ENCODE measurements at places on chromosomes 1 and 21. TPM values are rescaled to one million over a fixed set of nuclear protein-coding genes. Genes with fewer than 3 reads are reported as not detected.

- DNase-seq = no peak
Observed at GRCh38 chr1:116154536-116154935, 43.3 kb downstream of the MAB21L3 start.

DNA sequence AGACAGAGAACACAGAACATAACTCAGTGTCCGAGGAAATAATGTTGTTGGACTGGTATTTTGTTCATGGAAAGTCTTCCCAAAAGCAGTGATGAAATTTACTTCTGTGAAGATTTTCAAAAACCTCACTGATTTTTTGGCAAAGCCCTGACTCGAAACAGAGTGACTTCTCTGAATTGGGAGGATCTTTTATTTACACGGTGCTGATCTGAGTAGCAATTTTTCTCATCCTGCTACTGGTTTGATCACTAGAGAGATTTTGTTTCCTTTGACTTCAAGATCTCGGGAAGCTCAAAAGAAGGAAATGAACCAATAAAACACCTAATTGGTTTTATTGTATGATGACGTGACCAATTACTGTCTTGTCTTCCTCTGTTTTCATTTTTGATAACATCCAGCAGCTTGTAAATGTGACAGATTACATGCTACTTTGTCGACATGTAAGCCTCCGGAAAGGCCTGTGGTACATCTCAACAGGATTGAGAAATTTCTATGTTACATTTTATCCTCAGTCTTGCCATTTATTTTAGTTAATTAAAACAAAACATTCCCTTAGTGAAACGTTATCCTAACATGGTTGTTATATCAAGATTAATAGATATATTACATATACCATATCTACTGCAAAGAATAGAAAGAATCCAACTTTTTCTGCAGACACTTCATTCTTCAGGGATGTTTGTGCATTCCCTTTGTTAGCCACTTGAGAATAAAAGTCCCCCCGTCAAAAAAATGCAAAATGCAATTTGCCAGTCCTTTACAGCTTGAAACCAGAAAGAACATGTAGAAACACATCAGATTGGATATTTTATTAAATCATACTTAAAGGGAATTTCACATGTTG is 42.8 kb upstream of the IFI44L start:
- no peak for DNase-seq

GRCh38 chr1:116825720-116826438 is 71.6 kb downstream of the CD2 start:
- DNase-seq = no peak

- DNase-seq = no peak
Observed at GRCh38 chr1:62250126-62250726, 55.6 kb downstream of the L1TD1 start.

DNA sequence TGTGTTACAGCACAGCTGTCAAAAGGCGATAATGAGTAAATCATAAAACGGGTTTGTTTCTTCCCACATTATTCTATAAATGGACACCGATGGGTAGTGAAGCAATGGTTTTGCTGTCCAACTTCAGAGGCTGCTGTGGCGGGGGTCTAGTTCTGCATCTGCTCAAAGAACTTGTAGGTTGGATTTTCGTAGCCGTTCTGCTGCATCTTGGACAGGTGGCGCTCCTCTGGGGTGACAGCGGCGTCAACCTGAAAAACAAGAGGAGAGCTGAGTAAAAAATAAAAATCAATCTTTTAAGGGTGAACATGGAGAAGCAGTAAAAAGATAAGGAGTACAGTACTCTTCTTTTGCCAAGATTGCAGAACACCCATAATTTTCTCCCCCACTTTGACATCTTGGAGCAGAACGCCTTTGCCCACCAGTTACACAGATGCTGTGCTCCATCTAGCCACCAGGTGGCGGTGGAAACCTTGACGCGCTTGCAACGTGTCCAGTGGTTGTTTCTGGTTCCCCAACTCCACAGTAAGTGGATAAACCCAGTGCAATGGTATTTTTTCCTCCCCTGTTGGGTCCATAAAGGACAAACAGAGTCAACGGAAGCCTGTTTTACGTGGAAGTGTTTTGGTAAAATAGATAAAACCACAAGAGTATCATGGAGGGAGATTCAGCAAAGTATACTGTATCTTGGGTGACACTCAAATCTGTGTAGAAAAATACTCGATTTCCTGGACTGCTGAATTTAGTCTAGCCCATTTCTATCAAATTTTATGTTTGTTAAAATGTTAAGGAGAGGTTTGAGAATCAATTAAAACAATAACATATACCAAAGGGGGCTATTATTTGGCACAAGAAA is 147.0 kb downstream of the GABPA start:
- peak; percentile 83 for DNase-seq

DNA sequence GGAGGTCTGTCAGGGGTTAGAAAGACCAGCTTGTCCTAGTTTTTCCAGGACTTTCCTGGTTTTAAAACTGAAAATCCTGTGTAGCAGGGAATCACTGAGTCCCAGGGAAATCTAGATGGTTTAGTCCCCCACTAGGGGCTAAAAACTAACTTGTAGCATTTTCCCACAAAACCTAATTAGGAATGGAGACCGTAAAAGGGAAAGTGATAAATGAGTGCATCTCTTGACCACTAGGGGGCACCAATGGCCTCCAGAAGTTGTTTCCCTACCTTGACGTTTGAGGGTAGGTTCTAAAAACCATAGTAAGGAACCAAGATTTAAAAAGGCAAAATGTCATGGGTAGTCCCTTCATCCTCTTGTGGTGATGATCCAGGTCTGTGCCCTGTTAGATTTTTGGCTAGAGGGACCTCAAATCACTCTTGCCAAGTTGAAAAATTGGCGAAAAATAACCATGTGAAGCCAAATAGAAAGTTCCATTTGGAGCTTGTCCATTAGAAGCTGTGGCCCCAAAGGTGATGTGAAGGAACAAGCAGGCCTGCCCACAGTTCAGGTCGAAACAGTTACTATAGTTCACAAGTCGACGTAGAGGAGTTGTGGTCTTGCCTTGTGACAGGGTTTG is 24.5 kb downstream of the CLIC6 start:
- no peak for DNase-seq

GRCh38 chr1:204709021-204709420 is 23.5 kb upstream of the LRRN2 start:
- no peak for DNase-seq

DNA sequence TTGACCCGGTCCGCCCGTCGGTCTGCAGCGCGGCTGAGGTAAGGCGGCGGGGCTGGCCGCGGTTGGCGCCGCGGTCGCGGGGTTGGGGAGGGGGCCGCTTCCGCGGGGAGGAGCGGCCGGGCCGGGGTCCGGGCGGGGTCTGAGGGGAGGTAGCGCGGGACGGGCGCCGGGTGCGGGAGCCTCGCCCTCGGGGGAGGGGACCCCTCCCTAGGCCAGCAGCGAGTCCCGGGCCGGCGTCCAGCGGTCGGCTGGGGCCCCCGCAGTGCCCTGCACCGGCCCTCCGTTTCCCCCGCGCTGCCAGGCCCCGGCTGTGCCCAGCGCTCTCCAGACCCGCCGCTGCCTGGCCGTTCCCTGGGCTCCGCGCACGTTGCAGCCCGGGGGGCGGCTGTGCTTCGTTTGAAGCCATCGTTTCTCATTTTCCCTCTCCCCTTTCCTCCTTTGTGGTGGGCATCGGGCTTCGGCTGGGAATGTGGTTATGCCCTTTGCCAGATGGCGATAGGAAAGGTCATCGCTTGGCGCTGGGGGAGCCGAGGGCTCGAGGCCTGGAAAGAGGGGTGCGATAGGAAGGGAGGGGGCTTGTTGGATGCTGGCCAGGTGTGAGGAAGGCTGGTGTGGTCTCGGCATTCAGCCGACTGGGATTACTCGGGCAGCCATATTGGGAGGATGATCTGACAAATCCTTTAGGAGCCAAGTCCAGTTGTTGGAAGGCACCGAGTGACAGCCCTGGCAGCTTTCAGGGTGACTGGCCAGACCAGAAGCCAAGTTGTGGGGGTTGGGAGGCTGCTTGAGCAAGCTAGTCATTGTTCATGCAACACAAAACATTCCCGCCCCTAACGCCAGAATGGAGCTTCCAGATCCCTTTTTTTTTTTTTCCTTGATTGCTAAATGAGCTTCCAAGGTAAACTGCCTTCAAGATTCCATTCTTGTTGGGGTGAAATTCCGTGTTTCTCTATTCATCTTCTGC is 753 bp downstream of the KIF1B start:
- peak; percentile 92 for DNase-seq

DNA sequence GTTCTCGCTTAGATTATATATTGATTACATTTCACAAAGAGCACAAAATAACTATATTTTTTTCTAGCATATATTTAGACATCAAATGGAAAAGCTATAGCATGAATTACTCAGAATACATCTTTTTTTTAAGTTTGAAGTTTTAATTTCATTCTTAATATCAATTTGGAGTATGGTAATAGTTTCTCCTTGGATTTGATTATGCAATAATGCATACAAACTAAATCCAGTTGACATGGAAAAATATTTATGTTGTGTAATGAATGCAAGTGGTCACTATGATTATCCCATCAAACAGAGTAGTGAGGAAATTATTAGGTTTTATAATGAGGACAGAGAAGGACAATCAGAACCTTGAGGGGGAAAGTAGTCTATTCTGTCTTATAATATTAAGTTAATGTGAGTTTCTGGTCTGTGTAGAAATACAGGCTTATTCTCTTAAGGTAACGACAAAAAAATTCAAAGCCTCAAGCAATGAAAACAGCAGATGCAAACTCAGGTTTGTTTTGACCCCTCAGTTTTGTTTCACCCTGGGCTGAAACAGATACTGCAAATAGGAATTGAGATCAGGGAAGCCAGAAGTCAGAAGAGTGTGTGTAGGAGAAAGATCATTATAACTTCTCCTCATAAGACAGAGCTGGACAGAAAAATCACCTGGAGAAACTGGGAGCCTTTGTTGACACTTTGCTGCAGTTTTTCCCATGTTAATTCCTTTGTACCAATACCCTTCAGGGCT is 23.7 kb downstream of the LRRC8B start:
- DNase-seq = no peak

DNA sequence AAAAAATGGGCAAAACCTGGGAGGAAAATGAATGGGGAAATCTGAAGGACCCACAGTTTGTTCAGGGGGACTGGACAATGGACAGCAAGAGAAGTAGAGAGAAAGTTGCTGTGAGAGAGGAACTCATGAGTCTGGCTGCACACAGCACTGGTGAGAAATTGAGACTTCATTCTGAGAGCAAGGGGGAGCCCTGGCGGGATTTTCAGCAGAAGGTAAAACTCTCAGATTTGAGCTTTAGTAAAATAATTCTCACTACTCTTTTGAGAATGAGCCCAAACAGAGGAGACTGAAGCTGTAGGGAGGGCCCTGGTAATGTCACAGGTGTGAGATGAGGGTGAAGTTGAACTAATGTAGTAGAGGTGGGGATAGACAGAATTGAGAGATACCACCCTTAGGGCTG is 438.6 kb downstream of the OMA1 start:
- DNase-seq = no peak

The DNAJC8 gene
- 65.2 TPM for total RNA-seq

The FAM78B gene
- 0.93 TPM for total RNA-seq

The RIPK4 gene
- total RNA-seq = 5.8 TPM

The NME7 gene
- 14.7 TPM for total RNA-seq
